ENCODE measurements at places on chromosomes 16 and 17.
A peak's percentile ranks its signal among the peaks of the same experiment; 100 is the strongest.

GRCh38 chr17:8728971-8729370 is 15.7 kb downstream of the CCDC42 start:
- no peak for DNase-seq

DNA sequence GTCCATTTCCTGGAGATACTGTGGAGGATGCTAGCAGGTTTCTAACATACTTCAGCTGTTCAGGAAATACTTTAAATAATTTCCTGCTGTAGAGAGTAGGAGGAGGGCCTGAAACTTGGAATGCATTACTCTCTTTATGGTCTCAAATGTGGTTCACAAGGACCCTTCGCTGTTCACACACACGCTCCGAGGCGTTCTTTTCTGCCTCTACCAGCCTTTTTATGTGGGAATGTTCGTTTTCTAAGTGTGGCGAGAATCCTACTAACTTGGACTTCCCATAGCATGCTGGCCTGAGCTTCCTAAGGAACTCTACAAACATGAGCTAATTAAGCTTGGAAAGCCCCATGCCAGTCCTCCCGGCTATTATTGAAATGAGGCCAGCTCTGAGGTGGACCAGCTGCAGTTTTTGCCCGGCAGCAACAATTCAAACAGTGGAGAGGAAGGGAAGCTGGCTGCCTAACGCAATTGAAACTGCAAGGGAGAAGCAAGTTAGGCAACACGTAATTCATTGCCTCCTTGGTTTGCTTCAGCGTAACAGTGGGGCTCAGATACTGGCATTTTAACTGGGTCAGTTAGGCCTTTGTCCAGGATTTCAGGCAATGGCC is 18.9 kb downstream of the KPNA2 start:
- no peak for DNase-seq

- no peak for DNase-seq
Observed at GRCh38 chr17:36149296-36149820, 27.1 kb downstream of the TBC1D3B start.

- no peak for DNase-seq
Observed at GRCh38 chr17:79730769-79731483, at the start of gene ENPP7. ENPP7 (plus strand) TSS chr17:79730943; CDS start chr17:79731140, 197 bp downstream.

DNA sequence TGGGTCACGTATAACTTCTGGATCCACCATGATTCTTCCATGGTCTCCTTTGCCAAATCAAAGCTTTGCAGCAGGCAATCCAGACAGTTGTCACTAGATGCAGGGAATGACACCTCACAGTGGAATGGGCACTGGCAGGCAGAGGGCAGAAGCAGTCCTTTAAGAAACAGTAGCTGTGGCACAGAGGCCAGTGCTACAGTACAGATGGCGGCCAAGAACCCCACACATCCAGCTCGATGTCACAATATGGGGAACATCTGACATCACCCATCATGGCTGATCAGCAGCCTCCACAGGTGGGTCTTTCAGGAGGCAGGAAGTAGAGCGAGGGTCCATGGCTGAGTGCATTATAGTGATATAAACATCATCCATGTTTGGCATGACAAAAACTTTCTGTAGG is 18.8 kb upstream of the ERN1 start:
- DNase-seq: no peak

- DNase-seq: no peak
Observed at GRCh38 chr17:14622615-14623101, 321.8 kb downstream of the HS3ST3B1 start.

DNA sequence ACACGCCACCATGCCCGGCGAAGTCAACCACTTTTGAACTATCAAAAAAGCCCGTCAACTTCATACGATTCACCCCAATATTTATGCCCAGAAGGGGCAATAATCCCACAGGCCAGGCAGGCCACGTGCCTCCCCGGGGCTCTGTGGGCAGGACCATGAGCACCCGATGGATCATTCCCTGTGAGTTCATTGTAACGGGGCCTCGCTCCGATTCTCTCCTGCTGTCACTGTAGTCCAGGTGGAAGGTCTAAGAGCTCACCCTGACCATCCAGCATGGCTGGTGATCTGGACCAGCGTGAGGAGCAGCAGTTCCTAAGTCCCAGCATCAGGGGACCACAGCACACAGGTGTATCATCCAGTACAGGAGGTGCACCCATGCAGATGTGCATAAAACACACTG is 77.5 kb upstream of the DOC2B start:
- DNase-seq: no peak

GRCh38 chr17:71500761-71501555 is 619.9 kb upstream of the SOX9 start:
- no peak for DNase-seq

DNA sequence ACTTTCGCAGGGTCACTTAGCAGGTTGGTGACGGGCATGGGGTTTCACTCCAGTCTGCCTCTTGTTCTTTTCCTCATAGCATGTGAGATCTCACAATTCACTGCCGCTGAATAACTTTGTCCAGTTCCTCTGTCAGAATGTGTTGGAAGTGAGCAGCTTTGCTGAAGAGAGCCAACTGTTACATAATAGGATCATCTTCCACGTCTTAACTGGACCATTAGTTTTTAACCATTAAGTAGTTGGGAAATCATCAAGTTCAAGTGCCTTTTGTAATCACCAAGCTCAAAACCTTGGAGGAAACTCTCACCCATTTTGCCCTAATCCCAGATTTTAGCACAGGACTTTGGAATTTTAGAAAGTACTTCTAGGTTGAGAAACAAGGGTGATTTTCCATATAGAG is 290.6 kb downstream of the WWOX start:
- DNase-seq: no peak

DNA sequence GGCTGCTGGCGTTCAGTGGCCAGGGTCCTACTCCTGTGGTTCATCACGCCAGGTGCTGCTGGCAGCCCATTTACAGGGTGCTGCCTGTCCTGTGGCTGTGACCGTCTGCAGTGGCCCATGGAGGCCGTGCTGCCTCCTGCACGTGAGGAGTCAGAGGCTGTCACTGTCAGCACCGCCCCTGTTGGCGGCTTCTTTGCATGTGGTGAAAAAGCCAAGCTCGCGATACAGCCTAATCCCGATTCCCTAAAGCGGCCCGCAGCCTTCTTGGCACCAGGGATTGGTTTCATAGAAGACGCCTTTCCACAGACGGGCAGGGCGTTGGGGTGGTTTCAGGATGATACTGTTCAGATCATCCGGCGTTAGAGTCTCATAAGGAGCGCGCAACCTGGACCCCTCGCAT is 35.3 kb downstream of the RAB11FIP3 start:
- DNase-seq: no peak

DNA sequence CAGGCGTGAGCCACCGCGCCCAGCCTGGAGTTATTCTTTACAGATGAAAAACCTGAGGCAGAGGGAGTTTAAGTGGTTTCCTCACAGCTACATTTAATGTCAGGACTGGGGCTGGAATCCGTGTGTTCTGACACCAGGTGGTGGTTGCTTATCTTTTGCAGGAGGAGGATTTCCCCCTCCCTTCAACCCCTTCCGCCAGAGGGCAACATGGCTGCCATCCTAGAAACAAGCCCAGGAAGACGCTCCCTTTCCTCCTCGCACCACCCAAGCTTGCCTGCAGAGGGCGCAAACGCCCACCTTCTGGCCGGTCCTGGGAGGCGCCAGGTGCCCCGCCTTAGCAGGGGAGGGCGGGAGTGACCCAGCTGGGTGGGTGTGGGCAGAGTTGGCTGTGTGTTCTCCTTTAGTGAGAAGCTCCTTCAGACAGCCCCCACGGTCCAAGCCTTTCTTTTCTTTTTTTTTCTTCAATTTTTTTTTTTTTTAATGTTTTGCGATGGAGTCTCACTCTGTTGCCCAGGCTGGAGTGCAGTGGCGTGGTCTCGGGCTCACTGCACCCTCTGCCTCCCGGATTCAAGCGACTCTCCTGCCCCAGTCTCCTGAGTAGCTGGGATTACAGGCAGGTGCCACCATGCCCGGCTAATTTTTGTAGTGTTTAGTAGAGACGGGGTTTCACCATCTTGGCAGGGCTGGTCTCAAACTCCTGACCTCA is 9.9 kb upstream of the RAP1GAP2 start:
- peak; percentile 46 for DNase-seq

DNA sequence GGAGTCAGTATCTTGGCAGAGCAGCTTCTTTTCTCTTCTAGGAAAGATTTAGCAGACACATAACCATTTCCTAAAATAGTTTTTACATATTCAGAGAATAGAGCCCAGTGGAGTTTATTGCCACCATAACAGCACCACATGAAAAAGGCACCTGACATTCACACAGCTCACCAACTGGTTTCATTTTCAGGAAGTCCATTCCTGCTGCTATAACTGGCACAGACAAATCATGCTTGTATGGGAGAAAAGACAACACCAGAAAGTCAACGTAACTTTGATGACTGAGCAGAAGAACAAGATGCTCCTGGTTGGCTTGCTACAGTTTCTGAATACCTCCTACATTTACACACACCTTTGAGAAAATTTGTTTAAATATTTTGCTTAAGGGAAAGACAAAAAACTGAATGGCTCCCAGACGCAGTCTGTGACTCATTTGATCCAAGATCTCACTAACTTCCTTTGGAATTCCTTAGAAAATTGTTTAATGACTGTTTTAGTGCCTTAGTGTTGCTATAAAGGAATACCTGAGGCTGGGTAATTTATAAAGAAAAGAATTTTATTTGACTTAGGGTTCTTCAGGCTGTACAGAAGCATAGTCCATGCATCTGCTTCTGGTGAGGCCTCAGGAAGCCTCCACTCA is 1380.6 kb downstream of the CDH8 start:
- DNase-seq: no peak

Data from NCI-H1417 treated with DMSO at 0.1 percent for 48 hours (cell line).